MCF 10A (cell line): ENCODE measurements at places on chromosomes 5 and 9.

- peak; percentile 92 for DNase-seq
Measured at GRCh38 chr5:61280205-61280604, 51.9 kb upstream of the ZSWIM6 start.

GRCh38 chr5:125043781-125044391 lies 297.4 kb upstream of the ZNF608 start:
- peak; percentile 99 for DNase-seq

DNA sequence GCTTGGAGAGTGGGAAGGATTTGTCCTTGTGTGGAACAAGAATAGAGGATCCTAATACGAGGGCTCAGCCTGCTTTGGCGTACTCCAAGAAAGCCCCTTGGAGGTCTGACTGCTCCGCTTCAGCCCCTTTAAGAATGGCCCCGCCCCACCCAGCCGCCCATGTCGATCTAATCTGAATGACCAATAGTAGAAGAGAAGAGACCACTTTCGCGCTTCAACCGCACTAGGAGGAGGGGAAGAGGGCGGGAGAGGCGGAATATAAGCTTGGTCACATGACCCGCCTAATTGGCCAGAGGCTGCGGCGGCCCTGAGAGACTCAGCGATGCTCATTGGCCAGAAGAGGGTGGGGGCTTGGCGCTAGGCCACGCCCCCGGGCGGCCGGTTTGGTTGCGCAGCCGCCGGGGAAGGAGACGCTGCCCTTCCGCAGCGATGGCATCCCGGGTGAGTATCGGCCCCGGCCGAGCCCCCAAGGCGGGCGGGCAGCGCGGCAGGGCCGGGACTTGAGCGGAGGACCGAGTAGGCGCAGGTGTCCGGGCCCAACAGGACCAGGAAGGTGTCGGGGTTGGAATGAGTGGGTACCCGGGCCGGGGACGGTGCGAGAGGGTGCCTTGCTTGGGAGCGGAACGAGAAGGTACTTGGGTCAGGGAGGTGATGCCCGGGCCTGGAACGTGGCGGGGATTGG lies at the start of gene MIGA2:
Gene MIGA2, plus strand, starts transcription at position 386 of the 682 bp plus-strand sequence. CDS start 3,969 bp downstream, outside the sequence.
- DNase-seq = peak; percentile 99

DNA sequence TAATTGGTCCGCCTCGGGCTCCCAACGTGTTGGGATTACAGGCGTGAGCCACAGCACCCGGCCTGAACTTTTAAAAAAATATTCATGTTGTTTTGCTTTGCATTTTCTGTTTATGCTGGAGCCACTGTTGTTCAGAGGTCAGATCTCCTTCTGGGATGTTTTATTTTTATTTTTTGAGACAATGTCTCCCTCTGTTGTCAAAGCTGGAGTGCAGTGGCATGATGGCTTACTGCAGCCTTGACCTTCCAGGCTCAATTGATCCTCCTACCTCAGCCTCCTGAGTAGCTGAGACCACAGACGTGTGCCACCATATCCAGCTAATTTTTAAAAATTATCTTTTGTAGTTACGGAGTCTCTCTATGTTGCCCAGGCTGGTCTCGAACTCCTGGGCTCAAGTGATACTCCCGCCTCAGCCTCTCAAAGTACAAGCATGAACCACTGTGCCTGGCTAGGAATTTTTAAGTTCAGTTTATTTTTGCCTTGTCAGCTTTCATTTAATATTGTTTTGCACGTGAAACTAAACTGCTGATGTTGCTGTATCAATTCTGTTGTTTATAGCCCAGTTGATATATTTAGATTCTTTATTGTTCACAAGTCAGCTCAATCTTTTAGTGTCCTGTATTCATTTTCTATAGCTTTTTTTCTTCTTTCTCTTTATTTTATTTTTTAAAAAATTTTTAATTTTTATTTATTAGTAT lies 13.7 kb downstream of the TMEFF1 start:
- DNase-seq = no peak

- DNase-seq = no peak
Measured at GRCh38 chr5:147818290-147818689, 13.2 kb downstream of the SPINK1 start.

DNA sequence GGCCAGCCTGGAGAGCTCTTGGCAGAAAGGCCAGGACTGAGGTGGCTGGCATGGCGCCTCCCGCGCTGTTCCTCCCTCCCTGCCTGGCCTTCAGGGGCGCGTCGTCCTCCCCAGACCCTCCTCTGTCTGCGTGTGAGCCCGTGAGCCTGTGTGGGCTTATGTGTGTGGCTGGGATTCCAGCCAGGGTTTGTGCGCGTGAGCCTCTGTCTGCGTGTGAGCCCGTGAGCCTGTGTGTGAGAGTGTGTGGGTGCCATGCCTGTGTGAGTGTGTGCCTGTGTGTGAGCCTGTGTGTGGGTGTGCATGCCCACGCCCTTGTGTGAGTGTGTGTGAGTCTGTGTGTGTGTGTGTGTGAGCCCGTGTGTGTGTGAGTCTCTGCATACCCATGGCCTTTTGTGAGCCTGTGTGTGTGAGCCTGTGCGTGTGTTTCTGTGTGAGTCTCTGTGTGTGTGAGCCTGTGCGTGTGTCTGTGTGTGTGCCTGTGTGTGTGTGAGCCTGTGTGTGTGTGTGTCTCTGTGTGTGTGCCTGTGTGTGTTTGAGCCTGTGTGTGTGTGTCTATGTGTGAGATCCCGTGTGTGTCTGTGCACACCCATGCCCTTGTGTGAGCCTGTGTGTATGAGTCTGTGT lies 13.0 kb downstream of the RXRA start:
- DNase-seq = no peak

GRCh38 chr5:67887748-67888161 lies 327.8 kb upstream of the PIK3R1 start:
- DNase-seq = peak; percentile 29

GRCh38 chr9:82404196-82404870 lies 415.8 kb downstream of the SPATA31D1 start:
- DNase-seq = no peak

GRCh38 chr5:132263548-132264261 lies 6.2 kb downstream of the PDLIM4 start:
- peak; percentile 91 for DNase-seq

DNA sequence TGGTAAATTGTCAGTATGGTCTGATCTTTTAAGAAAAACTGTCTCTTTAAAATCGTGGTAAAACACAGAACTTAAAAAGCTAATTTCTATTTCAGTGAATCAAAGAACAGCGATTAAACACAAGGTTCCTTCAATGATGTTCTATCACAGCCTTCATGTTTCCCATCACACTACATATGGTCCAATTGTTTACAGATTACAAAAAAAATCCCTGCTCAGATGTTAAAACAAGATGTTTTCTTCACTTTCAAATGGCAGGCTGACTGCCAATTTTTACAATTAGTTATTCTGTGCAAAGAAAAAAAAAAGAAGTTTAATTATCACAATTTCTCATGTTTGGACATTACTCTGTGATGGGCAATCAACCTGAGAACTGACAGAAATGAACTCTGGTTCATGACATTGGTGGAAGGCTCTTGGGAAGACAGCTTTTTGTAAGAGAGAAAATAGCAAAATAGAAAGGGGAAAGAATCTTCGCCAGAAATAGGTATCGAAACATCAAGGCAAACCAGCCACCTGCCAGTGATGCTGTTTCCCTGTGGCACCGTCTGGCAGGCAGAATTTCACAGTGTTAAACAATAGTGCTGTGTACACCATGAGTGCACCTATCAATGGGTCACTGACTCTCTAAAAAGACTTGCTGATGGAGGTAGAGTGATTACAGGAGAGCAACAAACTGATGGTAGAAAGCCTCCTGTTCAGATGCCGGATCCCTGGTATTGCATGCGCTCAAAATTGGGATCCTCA lies 1020.0 kb upstream of the ARRDC3 start:
- DNase-seq = no peak

- DNase-seq = no peak
Measured at GRCh38 chr9:68974431-68974830, 39.5 kb downstream of the PRKACG start.

DNA sequence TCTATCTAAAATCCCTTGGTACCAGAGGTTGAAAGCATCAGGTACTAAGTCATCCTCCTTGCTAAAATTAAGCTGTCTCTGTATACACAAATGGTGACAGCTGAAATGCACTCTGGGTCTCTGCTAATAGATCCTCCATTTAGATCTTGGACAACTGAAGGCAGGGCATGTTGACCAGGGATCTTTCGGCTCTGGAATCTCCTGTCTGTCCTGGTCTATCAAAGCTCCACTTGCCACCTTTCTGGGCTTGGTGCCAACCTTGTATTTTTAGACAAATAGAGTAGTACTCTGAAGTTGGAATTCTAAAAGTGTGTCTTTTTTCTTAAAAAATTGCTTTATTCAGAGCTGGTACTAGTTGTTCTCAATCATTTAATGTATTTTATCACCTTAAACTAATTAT lies 135.2 kb upstream of the HMHB1 start:
- peak; percentile 42 for DNase-seq

DNA sequence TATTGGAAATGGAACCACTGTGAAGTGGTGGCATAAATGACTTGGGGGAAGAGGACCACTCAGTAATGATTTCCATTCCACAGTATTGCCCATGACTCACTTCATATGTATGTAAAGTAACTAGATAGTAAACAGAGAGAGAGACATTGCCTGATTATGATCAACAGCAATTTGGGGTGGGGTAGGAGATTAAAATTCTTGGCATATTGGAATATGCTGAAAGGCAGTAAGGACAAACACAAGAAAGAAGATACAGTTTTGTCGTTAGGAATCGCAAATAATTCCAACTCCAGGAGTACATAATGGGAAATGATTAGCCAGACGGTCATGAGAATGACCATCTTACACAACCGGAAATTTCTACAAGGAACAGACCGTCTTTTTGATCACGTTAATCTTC lies 1.5 kb upstream of the HMGCS1 start:
- no peak for DNase-seq

GRCh38 chr5:126301056-126301455 lies 122.2 kb upstream of the GRAMD2B start:
- no peak for DNase-seq

DNA sequence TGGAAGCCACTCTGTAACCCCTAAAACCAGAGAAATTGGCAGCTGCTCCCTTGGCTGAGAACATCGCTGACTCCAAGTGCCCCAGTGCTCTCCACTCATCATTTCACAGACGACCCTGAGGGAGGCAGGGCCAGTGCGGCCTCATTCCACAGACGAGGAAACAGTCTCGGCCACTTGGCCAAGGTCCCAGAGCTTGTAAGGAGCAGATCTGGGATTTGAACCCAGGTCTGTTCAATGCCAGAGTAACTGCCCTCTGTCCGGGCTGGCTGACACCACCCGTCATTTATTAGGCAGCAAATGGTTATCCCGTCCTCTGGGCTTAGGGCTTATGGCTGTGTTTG lies 19.9 kb upstream of the IER5L start:
- DNase-seq = no peak

DNA sequence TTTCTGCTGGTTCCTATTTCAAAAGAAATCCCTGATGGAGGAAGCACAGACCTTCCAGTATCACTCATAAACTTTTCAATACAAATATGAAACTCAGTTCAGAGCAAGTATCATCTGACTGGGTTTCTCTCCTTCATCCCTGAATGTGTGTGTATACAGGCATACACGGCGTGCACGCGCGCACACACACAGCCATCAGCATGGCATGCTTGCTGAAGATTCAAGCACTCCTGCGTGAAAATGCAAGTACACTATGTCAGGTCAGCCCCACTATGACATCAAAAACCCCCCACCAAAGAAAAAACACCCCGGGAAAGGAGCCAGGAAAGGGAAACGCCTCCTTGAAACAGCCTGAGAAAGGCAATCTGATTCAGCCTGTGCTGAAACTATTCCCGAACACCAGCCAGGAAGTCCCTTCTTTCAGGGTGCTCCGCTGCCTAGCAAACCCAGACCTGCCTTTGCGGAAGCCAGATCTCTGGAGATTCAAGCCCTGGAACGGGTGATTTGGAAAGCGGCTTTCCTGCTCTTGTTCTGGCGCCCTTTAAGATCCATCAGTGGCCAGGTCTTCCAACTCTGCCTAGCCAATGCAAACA lies 831 bp downstream of the KLHL3 start:
- no peak for DNase-seq

- no peak for DNase-seq
Measured at GRCh38 chr5:96478983-96479382, 45.9 kb upstream of the PCSK1 start.

DNA sequence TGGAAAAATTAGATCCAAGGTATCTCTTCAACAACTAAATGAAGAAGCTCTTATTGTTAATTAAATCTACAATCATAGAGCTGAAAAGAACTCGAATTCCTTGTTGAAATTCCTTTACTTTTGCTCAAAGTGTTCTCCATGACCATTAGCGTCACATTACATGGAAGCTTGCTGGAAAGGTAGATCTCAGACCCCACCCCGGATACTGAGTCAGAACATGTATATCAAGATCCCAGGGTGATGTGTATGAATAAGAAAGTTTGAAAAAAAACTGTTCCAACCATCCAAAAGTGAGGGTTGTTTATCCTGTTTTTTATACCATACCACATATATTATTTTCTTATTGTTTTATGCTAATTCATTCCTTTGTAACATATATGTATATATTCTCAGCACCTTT lies 237.1 kb upstream of the PUM3 start:
- DNase-seq = no peak

DNA sequence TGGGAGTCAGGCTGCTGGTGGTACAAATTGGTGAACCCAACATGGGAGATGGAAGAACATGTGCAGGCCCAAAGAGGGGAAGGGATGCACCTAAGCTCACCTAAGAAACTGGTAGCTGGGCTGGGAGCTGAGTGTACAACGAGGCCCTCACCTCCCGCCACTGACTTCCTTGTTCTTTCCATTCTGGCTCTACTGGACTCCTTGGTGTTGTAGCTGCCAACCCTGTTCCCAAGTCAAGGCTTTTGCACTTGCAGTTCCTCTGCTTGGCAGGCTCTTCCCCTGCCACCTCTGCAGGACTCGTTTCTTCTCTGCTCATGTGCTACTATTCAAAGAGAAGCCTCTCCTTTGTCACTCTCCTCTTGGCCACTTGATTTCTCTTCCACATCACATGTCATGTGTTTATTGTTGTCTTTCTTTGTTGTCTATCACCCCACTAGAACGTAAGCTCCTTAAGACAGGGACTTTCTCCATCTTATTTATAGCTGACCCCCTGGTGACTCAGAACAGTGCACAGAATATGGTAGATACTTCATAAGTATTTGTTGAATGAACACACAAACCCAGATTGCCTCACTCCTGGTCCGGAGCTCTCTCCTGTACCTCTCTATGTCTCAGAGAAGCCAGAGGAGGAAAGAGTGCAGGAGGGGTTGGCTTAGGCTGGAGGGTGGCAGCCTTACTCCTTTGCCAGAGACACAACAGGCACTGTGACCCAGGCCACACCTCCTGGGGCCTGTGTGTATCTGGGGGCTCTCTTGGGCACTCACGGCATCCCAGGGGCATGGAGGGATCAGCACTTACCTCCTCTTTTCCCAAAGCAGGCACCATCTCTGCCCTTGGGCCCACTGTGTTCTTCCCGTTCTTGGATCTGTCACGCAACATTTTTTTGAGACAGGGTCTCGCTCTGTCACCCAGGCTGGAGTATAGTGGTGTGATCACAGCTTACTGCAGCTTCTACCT lies 5.2 kb upstream of the SPINK4 start:
- peak; percentile 81 for DNase-seq
